ENCODE measurements at places on chromosomes 11 and 22. TPM values are rescaled to one million over a fixed set of nuclear protein-coding genes. Genes with fewer than 3 reads are reported as not detected.

The HBE1 gene
- polyA plus RNA-seq: not detected

The TRPM5 gene
- polyA plus RNA-seq: not detected

The ANO5 gene
- 3.3 TPM for polyA plus RNA-seq

The NFAM1 gene
- not detected for polyA plus RNA-seq

The SAMM50 gene
- polyA plus RNA-seq: 49.3 TPM

The TBX1 gene
- polyA plus RNA-seq: 2.9 TPM

The P2RY6 gene
- polyA plus RNA-seq: 9.1 TPM

The GRM5 gene
- polyA plus RNA-seq: 0.01 TPM
